Transverse colon (tissue), 4 donors: ENCODE measurements at places on chromosomes 1 and 21. TPM values are rescaled to one million over a fixed set of nuclear protein-coding genes. Genes with fewer than 3 reads are reported as not detected.

GRCh38 chr1:236568285-236568894 lies 35.9 kb downstream of the HEATR1 start:
- no peak for DNase-seq

- no peak for DNase-seq
Observed at GRCh38 chr1:230414694-230415093, 11.4 kb downstream of the PGBD5 start.

GRCh38 chr1:70265946-70266345 lies 44.8 kb downstream of the SRSF11 start:
- no peak for DNase-seq

DNA sequence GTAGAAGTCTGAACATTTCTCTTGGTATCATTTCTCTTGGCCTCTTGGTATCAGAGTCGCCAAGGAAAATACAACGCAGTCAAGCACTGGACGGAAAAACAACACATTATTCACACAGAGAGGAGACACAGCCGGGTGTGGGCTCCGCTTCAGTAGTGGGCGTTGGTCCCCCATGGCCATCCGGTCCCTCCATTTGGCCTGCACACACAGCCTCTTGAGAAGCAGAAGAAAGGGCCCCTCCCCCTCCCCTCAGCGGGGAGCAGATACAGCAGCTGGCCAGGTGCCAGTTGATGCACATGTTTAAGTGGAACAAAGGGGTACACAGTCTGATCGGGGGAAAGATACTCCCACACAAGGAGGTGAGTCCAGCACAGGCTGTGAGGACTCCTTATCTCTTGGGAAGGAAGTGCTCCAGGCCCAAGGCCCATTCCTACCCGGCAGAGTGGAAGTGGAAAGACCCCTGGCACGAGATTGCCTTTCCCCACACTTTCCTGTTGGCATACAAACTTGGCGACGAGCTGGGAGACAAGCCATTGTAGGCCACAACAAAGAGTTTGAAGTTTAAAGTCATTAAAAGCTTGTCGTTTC lies 311.3 kb downstream of the FAM72C start:
- DNase-seq, result no peak

DNA sequence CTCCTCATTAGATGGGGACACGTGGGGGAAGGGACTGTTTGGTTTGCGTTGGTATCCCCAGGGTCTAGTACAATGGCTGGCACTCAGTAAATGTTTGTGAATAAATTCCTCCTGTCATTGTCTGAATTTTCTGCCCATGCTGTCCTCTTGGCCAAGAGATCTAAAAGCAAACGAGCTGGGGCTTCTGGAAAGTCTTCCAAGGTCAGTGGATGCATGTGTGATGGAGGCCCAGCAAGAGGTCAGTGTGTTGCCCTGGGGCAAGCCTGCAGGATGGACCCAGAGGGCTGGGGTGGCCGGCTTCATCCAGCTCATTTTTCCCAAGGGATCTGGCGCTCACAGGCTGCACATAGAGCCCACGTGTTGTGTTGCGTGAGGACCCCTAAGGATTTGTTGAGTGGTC lies 30.0 kb upstream of the JUN start:
- no peak for DNase-seq

- no peak for DNase-seq
Observed at GRCh38 chr1:218426343-218426657, 81.2 kb downstream of the TGFB2 start.

DNA sequence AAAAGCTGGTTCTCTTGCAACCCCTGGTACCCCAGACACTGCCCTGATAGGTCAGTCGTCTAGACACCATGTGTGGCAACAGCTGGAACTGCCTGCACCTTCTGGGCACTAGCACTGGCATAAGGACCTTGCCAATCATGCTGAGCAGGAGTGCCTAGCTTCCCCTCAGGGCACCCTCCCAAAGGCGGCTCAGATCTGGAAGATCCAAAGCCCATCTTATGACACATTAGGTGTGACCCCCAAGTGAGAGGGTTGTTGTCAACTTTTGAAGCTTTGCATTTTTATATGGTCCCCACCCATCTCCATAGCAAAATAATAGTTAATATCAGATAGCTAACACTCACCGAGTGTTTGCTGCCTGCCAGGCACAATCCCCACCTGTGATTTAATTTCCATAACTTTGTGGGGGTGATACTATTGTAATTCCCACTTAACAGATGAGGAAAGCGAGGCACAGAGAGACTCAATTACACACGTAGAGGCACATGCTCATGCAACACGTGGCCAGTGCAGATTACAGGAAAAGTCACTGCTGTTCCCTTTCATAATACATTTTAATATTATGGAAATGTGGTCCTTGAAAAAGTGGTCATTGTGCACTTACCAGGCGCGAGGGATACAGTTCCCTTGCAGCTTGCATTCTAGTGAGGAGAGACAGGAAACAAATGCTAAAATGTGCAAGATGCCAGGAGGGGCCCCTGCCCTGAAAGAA lies 25.8 kb downstream of the EXOC8 start:
- no peak for DNase-seq

DNA sequence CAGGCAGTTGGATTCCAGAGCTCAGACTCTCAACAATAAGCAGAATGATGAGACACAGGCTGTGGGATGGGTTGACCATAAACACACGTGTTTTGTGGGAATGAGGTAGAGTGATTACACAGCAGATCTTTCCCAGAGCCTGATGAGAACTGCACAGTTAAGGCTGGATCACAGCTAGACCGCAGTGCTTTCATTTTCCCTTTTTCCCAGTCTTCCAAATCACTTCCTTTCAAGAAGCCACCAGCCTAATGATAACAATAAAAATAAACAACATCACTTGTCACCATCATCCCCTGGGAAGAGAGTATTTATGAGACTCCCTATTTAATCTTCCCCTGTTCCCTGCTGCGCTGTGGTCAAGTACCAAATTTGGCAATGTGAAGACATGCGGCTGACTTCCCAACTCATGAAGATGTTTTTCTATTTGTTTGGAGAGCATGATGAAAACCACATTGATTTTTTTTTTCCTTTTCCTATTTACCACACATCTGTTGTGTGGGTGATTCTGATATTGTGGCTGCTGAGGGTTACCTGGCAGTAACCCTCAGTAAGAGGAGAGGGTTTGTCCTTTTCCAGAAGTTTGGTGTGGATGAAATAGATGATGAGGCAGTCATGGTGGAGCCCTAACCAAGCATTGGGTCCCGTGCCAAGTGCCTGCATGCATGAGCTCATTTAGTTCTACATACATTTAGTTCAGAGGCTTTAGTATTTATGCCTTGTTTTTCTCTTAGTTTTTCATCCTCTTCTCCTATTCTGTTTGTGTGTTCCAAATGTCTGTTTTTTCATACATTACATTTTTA lies 248.9 kb upstream of the HOOK1 start:
- peak; percentile 15 for DNase-seq

GRCh38 chr1:108624069-108624468 lies 36.8 kb downstream of the HENMT1 start:
- DNase-seq, result no peak

DNA sequence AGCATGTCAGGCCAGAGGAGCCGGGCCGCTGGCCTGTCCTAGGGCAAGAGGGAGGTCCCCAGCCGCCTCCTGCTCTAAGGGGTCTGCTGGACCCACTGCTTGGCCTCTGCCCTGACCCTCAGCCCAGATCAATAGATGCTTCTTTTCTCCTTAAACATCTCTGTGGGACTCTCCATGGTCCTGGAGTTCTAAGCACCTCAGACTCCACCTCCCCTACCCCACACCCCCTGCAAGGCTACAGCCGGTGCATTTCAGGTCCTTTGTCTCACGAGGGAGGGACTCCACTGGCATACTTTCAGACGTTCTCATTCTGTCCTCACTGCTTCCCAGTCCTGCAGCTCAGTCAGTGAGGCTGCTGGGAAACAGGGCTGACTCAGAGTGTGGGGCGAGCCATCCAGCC lies 11.0 kb downstream of the CNTN2 start:
- DNase-seq, result no peak

STYXL2 gene
- total RNA-seq, result not detected

TNFRSF4 gene
- total RNA-seq, result 4.8 TPM

PAQR6 gene
- total RNA-seq, result not detected

GJA8 gene
- not detected for total RNA-seq
